ENCODE measurements at places on chromosomes 4 and X.

DNA sequence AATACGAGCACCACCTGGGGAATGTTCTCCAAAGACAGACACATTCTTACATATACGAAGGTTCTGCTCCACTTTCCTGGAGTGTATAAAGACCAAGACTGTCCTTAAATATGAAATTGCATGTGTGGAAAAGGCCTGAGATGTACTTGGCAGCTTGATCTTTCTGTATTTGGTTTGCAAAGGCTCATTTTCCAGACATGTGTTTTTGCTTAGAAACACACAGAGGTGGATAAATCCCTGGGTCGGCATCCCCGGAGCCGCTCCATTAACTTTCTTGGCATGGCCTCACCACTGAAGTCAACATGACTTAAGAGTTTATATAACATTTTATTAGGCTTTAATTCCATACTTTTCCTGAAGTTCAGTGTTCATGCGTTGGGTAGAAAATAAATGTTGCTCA lies 239.4 kb downstream of the LDB2 start:
- no peak for DNase-seq

DNA sequence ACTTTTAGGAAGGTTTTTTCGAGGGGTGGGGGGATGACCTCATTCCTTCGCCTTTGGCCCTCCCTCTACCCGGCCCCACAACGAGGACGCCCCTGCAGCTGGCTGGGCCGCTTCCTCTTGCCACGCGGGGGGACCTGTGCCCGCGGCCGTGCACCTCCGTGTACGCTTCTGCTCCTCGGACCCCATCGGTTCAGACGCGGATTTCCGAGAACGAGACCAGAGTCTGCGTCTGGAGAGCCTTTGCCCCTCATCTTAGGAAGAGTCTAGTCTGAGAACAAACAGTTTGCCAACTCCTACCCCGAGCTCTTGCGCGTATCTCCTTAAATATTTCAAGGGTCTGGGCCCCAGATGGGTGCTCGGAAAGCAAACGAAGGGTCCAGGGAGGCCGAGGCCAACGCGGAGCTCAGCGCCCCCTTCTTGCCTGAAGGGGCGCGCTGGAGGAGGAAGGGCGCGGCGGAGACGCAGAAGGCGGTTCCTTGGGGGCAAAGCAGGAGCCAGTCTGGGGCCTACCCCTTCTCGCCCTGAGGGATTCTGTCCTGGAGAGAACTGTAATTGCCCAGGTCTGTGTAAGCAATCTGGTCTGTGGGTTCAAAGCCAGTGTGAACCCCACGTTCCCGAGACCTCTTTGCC lies 3.9 kb upstream of the SFRP2 start:
- DNase-seq: no peak

DNA sequence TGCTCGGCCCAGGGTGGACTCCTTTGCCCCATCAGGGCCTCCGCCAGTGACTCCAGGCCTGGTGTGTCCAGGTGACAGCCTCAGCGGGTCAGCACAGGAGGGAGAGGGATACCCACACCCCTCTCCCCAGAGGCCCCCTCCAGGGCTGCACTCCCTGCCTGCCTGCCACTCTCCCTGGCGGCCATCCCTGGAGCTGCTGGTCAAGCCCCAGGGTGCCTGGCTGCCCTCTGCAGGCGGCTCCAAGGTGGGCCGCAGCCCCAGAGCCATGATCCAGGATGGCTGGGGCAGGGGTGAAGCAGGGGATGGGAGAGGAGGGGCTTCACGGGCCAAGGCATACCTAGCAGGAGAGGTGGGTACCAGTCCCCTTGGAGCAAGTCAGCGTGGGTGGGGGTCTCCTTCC lies 3.8 kb downstream of the FGFRL1 start:
- no peak for DNase-seq

GRCh38 chr4:186536285-186536684 lies 19.1 kb downstream of the MTNR1A start:
- DNase-seq: no peak

GRCh38 chr4:165834116-165834515 lies 38.9 kb upstream of the TLL1 start:
- DNase-seq: no peak

DNA sequence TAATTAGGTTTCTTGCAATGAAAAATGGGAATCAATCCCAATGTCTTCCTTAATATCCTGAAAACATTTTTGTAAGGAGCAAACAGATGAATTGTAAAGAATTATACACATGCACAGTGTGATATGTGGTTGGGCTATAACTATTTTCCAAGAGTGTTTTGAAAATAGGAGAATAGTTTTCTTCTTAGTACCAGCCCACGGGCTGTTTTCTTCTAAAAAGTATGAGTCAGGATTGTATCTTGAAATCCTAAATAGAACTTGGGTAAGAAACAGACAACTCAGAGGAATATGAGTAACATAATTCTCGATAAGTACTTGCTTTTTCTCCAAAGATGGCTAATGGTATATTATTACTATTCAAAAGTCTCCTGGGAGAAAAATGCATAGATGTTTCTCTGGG lies 136.7 kb downstream of the MAGEC2 start:
- no peak for DNase-seq

DNA sequence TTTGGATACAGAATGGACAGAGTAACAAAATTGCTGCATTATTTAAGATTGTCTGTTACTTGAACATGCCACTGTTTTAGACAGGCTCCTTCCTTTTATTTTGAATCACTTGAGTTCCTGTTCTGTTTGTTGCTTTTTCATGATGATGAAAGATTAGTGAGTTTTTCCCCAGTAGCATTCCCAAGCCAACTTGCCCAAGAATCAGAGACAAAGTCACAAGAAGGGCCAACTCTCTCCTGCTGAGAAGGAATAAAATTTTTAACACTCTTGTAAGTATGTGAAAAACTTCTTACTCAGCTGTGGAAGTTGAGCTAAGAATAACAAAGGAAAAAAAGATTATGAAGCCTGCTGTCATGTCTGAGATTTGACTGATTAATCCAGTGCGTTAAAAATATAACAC lies 104.2 kb downstream of the KLHL8 start:
- DNase-seq: no peak

DNA sequence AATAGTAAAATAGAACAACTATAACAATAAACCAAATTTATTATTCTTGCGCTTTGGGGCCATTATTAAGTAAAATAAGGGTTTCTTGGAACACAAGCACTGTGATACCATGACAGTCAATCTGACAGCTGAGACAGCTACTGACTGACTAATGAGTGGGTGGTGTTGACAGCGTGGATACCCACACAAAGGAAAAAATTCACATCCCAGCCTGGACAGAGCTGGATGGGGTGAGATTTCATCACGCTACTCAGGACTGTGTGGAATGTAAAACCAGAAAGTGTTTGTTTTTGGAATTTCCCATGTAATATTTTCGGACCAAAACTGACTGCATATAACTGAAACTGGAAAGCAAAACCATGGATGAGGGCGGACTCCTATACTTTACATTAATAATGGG lies 48.8 kb downstream of the IGFBP7 start:
- no peak for DNase-seq
